ENCODE measurements at places on chromosomes 12 and 14. TPM values are rescaled to one million over a fixed set of nuclear protein-coding genes. Genes with fewer than 3 reads are reported as not detected.

Gene WNT1
- total RNA-seq: not detected

Gene TSPAN11
- total RNA-seq: 31.1 TPM

DNA sequence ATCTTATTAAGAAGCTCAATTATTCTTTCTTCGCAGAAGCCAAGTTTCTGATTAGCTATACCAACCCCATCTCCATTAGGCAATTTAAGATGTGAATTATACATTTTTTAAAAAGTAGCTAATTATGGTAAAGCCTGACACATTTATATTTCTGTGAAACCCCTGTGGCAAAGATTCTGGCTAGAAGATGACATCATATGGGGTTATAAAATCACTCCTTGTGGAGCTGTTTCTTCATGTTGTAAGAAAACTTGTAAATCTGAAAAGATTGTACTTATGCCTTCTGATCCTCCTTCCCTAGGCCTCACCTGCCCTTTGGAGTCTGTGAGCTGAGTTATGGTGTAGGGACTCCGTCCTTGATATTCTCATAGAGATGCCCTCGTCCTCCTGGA lies 78.1 kb downstream of the CHST11 start:
- DNase-seq: no peak

Gene CMKLR1
- total RNA-seq: 0.06 TPM

DNA sequence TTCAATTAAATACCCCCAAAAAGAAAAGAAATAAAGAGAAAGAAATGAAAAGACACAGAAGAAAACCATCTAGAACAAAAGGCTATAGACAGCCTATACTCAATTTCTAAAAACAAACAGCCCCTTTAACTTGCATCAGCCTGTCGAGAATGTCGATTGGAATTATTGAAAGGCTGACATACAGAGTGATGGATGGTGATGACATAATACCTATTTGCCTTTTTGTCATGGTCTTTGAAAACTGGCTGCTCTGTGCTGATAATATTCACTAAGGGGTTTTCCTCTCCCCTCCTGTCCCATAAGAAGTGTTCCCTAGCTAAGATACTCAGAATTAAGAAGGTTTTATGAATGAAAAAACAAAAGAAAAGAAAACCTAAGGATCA lies 393.7 kb downstream of the SOX5 start:
- DNase-seq: no peak

Gene RBMS2
- total RNA-seq: 75.8 TPM

DNA sequence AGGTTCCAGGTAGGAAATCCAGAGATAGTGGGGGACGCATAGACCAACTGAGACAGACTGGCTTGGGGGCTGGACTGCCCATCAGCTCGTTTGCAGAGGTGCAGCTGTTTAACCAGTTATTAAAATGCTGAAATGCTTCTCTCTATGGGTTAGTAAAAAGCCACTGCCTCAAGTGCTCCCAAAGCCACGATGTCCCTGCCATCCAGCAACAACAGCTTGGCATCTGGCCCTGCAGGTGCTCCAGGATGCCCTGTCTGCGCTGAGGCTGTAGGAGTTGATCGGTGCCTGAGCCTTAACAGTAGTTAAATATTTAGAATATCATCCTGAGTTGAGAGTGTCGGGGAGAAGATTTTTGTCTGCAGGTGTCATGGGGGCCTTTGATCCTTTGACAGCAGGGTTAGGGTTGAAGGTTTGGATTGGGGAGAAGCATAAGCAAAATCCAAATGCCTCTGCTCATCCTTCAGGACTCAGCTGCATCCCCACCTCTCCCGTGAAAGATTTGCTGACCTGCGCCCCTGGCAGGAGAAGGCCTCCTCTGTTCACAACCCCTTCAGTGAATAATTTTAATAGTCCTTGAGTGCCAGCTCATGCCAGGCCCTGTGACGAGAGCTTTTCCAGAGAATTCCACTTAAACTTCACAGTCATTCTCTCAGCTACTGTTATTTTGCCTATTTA lies 127.3 kb upstream of the PWP1 start:
- DNase-seq: no peak

Gene P2RX7
- 4.2 TPM for total RNA-seq

DNA sequence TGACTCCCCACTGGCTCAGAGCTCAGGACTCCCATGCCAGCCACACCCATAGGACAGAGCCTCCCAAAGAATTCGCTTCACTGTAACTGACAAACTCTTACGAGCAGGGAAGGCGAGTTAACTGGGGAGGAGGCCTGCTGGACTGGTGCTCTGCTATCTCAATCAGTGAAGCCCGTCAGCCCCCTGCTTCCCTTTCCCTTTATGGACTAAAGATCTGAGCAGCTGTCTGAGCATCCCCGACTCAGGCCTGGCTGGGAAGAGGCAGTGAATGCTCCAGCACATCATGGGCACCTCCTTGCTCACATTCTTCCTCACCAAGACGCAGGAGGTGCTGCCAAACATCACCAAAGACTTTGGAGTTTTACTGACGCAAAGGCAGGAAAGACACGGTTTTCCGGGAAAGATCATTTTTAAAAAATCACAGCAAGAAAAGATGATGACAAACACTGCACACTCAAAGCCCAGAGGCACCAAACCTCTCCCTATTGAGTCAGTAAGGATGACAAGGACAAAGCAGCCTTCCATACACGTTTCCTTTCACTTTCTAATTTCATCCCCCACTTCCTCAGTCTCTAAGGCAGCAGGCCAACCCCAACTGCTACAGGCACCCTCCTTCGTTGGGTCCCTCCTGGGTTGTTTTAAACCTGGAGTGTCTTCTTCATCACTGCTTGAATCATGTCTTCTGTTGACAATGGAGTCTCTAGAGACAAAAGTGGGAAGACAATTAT lies 45.0 kb upstream of the P2RX7 start:
- DNase-seq: no peak

Gene MDGA2
- 0.12 TPM for total RNA-seq

DNA sequence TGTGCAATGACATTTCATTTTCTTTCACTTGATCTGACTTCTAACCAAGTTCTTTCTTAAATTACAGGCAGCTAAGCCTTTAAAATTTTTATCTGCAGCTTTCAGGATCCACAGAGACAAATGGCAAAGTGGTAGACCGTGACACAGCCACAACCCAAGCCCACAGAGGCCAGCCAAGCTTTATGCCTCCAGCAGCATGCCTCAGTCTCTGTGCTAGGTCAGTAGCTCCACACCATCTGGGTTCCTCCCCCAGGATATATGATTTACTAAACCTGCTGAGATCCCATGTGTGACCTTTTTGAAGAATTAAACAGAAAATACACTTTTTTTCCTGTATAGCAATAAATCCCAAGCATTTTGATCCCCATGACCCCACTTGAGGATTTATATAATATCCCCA lies 290.4 kb upstream of the CAND1 start:
- no peak for DNase-seq

DNA sequence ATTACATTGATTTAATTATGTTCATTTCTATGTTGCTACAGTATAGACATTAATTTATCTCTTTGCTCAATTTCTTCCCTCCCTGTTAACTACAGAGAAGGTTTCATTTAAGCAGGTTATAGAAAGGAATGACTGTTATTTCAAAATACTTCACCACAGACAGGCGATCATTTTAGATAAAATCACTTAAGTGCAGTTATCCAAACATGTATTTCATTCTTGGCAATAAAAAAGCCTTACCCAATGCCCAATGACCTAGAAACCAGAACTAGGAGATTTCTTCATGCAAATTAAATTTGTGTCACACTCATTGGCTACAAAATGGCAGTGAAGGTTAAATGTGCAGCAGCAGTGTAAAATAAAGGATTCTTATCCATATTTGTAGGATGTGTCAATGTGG lies 266.4 kb downstream of the KCNH5 start:
- no peak for DNase-seq

Gene ERO1A
- 83.0 TPM for total RNA-seq

GRCh38 chr14:25658988-25659387 lies 609.0 kb upstream of the STXBP6 start:
- no peak for DNase-seq

DNA sequence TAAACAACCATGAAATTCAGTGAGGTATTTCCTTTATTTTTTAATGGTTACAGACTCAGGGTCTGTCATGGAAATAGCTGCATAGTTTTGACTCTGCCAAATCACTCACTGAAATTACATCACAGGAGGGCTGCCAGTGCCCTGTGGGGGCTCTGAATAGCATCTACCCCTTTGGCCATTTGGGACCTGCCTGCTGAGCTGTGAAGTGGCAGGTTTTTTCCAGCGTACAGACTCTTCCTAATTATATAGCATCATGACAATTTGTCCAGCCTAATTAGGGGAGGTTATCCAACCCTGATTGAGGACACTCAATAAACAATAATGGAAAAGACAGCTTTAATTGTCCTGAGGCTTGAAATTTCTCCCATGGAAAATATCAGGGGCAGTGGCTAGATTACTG lies 1.8 kb upstream of the COCH start:
- DNase-seq: no peak

Gene SERPINA1
- 0.87 TPM for total RNA-seq

DNA sequence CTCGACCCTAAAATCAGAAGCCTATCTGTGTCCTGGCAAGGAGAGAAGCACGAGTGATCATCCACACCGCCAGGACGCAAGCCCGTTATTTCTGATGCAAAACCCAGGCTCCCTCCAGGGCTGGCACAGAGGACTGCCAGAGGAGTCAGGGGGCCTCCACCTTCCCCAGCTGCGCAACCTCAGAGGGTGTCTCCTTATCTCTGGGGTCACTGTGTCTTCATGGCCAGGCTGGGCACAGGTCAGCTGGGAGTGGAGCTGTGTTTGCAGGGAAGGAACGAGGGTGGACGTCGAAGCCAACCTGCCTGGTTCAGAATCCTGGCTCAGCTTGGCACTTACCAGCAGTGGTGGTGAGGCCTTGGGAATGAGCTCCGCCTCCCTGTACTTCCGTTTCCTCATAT lies 12.0 kb upstream of the SERPINA3 start:
- no peak for DNase-seq

Gene PTPRR
- total RNA-seq: 0.15 TPM

GRCh38 chr14:88597601-88598000 lies 34.8 kb downstream of the ZC3H14 start:
- DNase-seq: no peak

- DNase-seq: no peak
Measured at GRCh38 chr14:41457393-41457792, 149.3 kb upstream of the LRFN5 start.

Gene PCED1B
- 1.9 TPM for total RNA-seq

Gene JPH4
- not detected for total RNA-seq

- no peak for DNase-seq
Measured at GRCh38 chr14:86540636-86541247, 1010.8 kb downstream of the FLRT2 start.

- DNase-seq: no peak
Measured at GRCh38 chr12:55626154-55626553, 10.5 kb upstream of the OR10P1 start.

Gene GARIN6
- not detected for total RNA-seq

- DNase-seq: no peak
Measured at GRCh38 chr14:51014086-51014485, 69.8 kb upstream of the PYGL start.

GRCh38 chr14:89641495-89642175 lies 224.6 kb upstream of the FOXN3 start:
- no peak for DNase-seq

DNA sequence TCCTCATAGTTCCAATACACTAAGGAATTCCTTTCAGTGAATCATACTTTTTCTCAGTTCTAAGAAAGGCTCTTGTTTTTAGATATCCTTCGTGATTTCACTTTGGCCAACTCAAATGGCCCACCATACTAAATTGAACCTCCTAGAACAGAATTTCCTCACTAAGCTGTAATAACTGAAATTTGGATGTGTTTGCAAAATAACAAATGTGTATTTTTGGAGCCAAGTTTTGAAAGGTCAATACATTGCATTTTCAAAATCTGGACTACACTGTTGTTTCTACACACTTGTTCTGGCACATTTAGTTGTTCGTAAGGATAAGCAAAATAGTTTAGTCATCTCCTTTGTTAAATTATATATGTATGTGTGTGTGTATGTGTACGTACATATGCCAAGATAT lies 439.0 kb upstream of the STXBP6 start:
- DNase-seq: no peak

- no peak for DNase-seq
Measured at GRCh38 chr12:92539976-92540781, 162.6 kb upstream of the PLEKHG7 start.

Gene NKX2-1
- not detected for total RNA-seq

- no peak for DNase-seq
Measured at GRCh38 chr14:73025544-73025943, 1.4 kb downstream of the ZFYVE1 start.

Gene NFATC4
- 42.5 TPM for total RNA-seq

DNA sequence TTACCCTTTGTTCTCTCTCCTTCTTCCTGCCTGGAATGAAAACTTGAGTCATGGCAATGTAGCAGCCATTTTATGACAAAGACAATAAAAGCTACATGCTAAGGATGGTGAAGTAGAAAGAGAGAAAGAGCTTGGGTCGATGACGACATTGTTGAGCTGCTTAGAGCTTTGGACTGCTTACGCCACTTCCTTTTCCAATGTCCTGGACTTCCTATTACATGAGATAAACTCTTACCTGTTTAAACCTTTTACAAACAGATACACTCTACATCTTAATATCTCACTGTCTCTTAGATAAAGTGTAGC lies 70.1 kb downstream of the PEBP1 start:
- no peak for DNase-seq

DNA sequence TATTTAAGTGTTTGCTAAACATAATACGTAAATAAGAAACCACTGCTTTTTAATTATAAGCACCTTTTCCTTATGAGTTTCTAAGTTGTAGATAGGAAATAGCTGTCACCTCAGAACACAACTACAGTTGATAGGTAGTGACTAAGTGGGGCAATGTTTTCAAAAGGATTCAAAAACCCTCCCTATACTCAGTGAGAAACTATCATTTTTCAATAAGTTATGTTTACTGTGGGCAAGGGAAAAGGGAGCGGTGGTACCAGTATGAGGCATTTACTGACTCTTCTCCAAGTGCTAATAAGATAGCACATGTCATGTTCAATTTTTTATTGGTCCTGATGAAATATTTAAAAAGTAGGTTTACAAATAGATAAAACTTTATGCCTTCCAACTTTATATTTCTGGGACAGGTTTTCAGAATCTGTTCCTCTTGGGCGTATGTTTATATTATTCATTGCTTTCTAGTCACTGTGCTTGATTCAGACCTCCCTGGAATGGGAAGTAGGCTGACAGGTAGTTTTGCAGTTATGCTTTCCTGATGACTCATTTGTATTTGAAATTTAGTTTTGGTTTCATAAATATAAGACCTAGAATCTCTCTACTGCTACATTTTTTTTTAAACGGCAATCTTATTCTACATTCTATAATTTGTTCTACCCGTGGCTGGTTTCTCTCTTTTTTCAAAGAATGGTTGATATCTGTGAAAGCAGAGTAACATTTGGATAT lies 153.1 kb downstream of the TMEM117 start:
- DNase-seq: no peak

- DNase-seq: no peak
Measured at GRCh38 chr12:26239122-26239851, 43.9 kb downstream of the SSPN start.

- DNase-seq: no peak
Measured at GRCh38 chr12:88553941-88554658, 26.2 kb downstream of the KITLG start.

GRCh38 chr12:67661311-67662021 lies 12.9 kb downstream of the DYRK2 start:
- DNase-seq: no peak

- no peak for DNase-seq
Measured at GRCh38 chr12:124608450-124608870, 41.0 kb upstream of the NCOR2 start.

GRCh38 chr12:69057742-69058141 lies 124.8 kb upstream of the CPM start:
- no peak for DNase-seq

- DNase-seq: no peak
Measured at GRCh38 chr14:80637756-80638619, 303.6 kb downstream of the CEP128 start.

Gene PGF
- total RNA-seq: 529 TPM

Gene AQP2
- not detected for total RNA-seq
